ENCODE measurements at places on chromosomes 12 and 14.

- DNase-seq = peak; percentile 54
Observed at GRCh38 chr12:89059721-89060541, 292.4 kb downstream of the DUSP6 start.

- DNase-seq = no peak
Observed at GRCh38 chr12:98470469-98471082, 44.8 kb upstream of the TMPO start.

DNA sequence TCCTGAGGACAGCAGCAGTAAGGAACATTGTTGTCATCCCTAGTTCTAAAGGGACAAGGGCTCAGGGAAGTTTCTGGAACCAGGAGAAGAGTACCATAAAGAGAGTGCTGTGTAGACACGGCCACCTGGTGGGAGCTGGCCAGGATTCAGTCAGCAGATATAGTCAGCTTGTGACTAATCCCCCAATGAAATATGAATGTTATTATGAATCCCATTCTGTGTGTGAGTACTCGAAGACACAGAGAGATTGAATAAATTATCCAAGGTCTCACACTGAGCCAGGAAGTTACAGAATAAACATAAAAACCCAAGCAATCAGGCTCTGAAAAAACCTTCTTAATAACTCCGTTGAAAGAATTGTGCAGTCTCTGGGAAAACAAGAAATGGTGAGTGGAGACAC is 1359.5 kb downstream of the AACS start:
- peak; percentile 48 for DNase-seq

- DNase-seq = no peak
Observed at GRCh38 chr12:9104767-9105423, 10.8 kb downstream of the A2M start.

- DNase-seq = no peak
Observed at GRCh38 chr14:83316356-83316755, 1782.7 kb upstream of the SEL1L start.

DNA sequence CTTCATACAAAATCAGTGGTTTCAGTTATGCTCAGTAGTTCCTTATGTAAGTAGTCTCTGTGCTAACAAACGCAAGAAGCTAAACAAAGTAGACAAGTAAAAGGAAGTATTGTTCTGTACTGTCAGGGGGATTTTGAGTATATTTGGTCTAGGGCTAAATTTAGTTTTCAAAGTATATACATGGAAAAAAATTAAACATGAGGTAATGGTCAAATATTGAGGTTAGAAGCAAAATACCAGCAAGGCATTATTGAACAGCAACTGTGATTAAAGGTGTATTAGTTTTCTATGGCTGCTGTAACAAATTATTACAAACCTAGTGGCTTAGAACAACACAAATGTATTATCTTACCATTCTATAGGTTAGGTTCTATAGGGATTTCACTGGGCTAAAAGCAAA is 18.8 kb downstream of the GNG2 start:
- DNase-seq = no peak

DNA sequence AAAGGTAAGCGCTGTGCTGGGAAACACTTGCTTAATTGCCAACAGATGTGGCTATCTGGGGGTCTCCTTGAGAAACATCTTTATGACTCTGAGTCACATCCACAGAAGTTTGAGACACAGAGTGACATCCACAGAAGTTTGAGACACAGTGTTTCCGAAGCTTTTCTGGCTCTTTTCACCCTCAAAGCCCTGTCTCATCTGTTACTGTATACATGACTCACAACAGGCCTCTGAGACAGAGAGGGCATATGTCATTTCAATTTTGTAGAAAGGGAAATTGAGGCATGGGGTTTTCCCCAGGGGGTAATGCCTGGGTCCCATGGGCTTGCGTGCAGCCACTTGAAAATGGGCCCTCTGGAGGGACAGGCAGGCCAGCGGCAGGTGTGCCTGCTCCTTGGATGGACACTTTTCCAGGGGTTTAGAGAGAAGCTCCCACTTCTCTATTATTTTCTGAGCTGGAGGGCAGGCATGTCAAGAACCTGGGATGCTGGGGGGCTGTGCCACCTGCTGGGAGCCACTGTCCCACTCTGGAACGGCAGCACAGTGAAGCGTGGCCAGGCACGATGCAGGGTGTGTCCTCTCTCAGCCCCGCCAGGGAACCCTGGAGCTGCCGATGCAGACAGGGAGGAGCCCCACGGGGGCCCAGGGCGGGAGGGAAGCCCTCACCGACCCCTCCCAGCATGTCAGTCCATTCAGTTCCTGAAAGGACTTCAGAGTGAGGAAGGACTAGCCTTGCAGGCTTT is 111.3 kb upstream of the FKBP4 start:
- no peak for DNase-seq

DNA sequence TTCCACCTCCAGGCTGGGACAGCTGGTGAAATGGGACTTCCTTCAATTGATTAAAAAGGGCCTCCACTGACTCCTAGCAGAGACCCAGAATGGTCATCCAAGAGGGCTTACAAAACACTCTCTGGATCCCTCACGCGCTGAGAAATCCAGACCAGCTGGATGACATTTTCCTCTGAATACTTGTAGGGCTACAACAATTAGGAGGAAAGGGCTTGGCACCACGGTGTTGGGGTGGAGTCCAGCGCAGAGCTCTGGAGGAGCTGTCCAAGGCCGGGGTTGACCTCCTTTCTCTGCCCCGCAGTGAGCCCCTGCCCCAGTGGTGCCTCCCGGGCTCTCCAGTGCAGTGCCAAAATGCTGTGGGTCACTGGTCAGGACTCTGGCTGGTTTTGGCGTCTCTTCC is 189.0 kb upstream of the CCND2 start:
- no peak for DNase-seq

DNA sequence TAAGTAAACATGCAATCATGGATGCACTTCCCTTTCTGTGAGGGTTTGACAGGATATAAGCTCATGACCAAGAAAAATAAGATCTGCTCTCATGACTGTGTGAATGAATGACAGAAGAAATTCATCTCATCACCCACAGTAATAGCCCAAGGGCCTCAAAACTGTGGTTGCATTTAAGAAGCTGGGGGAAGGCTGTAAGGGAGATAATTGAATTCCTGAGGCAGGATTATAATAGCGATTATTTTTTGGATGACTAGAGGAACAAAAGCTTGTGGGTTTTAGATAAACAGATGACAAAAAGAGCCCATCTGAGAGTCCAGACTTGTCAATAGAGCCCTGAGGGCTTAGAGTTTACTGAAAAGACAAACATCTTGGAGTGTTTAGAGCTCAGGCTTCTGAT is 161.2 kb downstream of the NTF3 start:
- DNase-seq = no peak

- no peak for DNase-seq
Observed at GRCh38 chr12:3389986-3390385, 101.0 kb upstream of the PRMT8 start.

GRCh38 chr14:63276016-63276415 is 42.7 kb downstream of the GPHB5 start:
- no peak for DNase-seq

- DNase-seq = peak; percentile 75
Observed at GRCh38 chr12:27424631-27425230, 21.8 kb upstream of the SMCO2 start.

- no peak for DNase-seq
Observed at GRCh38 chr12:86551146-86551571, 295.0 kb upstream of the MGAT4C start.

GRCh38 chr12:80235944-80236343 is 136.6 kb downstream of the OTOGL start:
- DNase-seq = no peak

DNA sequence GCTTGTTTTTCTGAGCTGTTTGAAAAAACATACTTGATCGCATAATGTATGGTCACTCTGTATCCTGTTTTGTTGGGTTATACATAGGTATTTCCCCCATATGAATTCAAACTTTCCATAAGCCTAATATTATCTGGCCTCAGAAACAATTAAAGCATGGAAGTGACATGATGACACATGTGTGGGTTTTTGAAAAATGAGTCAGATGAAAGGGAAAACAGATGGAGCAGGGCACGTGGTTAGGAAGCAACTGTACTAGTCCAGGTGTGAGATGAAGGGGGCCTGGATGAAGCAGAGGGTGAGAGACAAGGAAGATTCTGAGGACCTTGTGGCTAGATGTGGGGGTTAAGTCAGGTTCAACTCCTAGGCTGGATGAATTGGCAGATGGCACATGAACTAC is 92.7 kb upstream of the DNM1L start:
- DNase-seq = peak; percentile 59

- DNase-seq = no peak
Observed at GRCh38 chr12:110230655-110231054, 50.4 kb upstream of the ATP2A2 start.

DNA sequence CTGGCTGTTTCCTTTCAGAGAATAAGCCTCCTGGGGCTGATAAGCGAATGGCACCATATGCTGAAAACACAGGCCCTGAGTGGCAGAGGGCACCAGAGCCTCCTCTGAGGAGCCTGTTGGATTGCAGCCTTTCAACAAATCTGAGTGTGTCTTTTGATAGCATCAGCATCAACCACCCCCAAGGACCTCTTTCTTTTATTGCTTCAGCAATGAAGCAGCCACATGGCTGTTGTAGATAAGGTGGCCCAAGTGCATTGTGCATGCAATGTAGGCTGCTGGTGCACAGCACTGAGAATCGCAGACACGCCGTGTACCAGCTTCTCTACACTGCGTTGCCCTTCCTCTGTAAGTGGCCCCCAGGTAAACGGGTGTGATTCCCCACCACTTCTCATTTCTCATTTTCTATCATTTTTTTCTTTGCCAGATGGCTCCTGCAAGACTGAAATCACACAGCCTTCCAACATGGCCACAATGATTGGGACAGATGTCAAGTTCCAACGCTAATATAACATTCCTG is 191.7 kb downstream of the DAD1 start:
- no peak for DNase-seq

DNA sequence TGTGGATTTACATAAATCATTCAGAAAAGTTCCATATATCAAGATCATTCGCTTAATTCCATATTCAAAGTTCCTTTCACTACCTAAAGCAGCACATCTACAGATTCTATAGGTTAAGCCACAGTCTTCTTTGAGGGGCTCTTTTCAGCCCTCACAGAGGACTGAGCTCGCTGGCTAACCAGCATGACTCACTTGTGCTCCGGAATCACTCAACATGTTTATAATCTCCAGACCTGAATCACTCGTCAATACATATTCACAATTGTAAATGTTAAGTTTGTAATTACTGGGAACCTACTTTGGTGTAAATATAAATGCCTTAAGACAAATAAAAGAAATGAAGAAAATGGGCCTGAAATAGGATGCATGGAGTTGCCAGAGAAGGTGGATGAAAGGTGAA is 315.7 kb downstream of the TMEM132D start:
- DNase-seq = no peak

GRCh38 chr12:12153596-12153995 is 82.9 kb downstream of the BCL2L14 start:
- DNase-seq = no peak

Measured in astrocyte of the spinal cord (primary cell).